ENCODE measurements at places on chromosomes 4 and X. TPM values are rescaled to one million over a fixed set of nuclear protein-coding genes. Genes with fewer than 3 reads are reported as not detected.

- no peaks in the 10 kb centered on the region for H3K27me3 ChIP-seq
- no peak for DNase-seq
- peaks cover 23% of the 10 kb centered on the region for H3K4me1 ChIP-seq
- H3K4me3 ChIP-seq: no peak overlapping the region
- peak overlapping the region; percentile 73 for H3K27ac ChIP-seq
- no peaks in the 10 kb centered on the region for H3K36me3 ChIP-seq
Observed at GRCh38 chrX:13790206-13791131, 26.4 kb downstream of the GPM6B start.

- peak within 1 kb of the TSS; percentile 47 for H3K4me3 ChIP-seq
- no peaks in the 10 kb centered on the region for H3K36me3 ChIP-seq
- DNase-seq: no peak
- H3K27ac ChIP-seq: no peak within 1 kb of the TSS
Observed at GRCh38 chr4:93828332-93828994, at the start of gene ATOH1. Gene ATOH1 (plus strand): TSS chr4:93828753. CDS start chr4:93828927, 174 bp downstream.

The CTAG1B gene
- not detected for total RNA-seq

The GLOD5 gene
- not detected for total RNA-seq

GRCh38 chr4:148443512-148444295, 1.5 kb upstream of the NR3C2 start:
- no peaks in the 10 kb centered on the region for H3K36me3 ChIP-seq
- peak overlapping the region; percentile 96 for H3K27ac ChIP-seq
- H3K27me3 ChIP-seq: no peaks in the 10 kb centered on the region
- peaks cover 18% of the 10 kb centered on the region for H3K4me1 ChIP-seq
- no peak for DNase-seq

The TXK gene
- 1.2 TPM for total RNA-seq

- no peaks in the 10 kb centered on the region for H3K27me3 ChIP-seq
- H3K4me1 ChIP-seq: no peaks in the 10 kb centered on the region
- no peaks in the 10 kb centered on the region for H3K36me3 ChIP-seq
Observed at GRCh38 chrX:37825215-37825842, 22.0 kb downstream of the DYNLT3 start.

- H3K27me3 ChIP-seq: no peaks in the 10 kb centered on the region
- no peak overlapping the region for H3K4me3 ChIP-seq
- no peak overlapping the region for H3K27ac ChIP-seq
- H3K4me1 ChIP-seq: no peaks in the 10 kb centered on the region
- DNase-seq: no peak
Observed at GRCh38 chr4:79663141-79663540, 255.1 kb upstream of the GK2 start.

- H3K4me1 ChIP-seq: no peaks in the 10 kb centered on the region
- H3K27ac ChIP-seq: no peak overlapping the region
- DNase-seq: no peak
- H3K4me3 ChIP-seq: no peak overlapping the region
- no peaks in the 10 kb centered on the region for H3K36me3 ChIP-seq
Observed at GRCh38 chr4:56512166-56512565, 6.6 kb downstream of the ARL9 start.

GRCh38 chr4:58679886-58680285, 1569.7 kb upstream of the IGFBP7 start:
- H3K4me3 ChIP-seq: no peak overlapping the region
- no peak for DNase-seq
- no peak overlapping the region for H3K27ac ChIP-seq
- H3K27me3 ChIP-seq: no peaks in the 10 kb centered on the region
- no peaks in the 10 kb centered on the region for H3K4me1 ChIP-seq
- H3K36me3 ChIP-seq: no peaks in the 10 kb centered on the region

The GPC3 gene
- total RNA-seq: 13.3 TPM

- H3K4me1 ChIP-seq: no peaks in the 10 kb centered on the region
- no peaks in the 10 kb centered on the region for H3K36me3 ChIP-seq
- H3K27me3 ChIP-seq: no peaks in the 10 kb centered on the region
- no peak overlapping the region for H3K4me3 ChIP-seq
- H3K27ac ChIP-seq: no peak overlapping the region
Observed at GRCh38 chr4:81538716-81539427, 67.2 kb upstream of the RASGEF1B start.

DNA sequence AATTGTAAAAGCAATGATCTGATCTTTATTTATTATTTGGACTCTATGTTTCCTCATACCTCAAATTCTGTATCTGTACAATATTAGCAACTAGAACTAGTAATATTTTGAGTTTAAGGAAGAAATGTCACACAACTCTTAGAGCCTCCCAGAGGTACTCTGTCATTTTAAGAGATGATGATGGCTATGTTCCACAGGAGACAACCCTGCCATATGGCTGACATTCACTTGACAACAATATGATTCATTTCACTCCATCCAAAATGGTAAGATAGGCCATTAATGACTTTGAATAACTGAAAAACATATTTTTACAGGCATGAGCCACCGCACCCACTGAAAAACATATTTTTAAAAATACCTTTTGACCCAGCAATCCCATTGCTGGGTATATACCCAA, 190.3 kb downstream of the MAML3 start:
- H3K4me3 ChIP-seq: no peak overlapping the region
- H3K36me3 ChIP-seq: no peaks in the 10 kb centered on the region

GRCh38 chr4:139575072-139575471, 19.1 kb upstream of the SETD7 start:
- no peaks in the 10 kb centered on the region for H3K27me3 ChIP-seq
- no peaks in the 10 kb centered on the region for H3K4me1 ChIP-seq
- no peak for DNase-seq
- no peaks in the 10 kb centered on the region for H3K36me3 ChIP-seq

The MAML3 gene
- 5.0 TPM for total RNA-seq

The HPGD gene
- 20.0 TPM for total RNA-seq

The CXCL11 gene
- not detected for total RNA-seq

- H3K27me3 ChIP-seq: no peaks in the 10 kb centered on the region
- no peaks in the 10 kb centered on the region for H3K36me3 ChIP-seq
- H3K4me3 ChIP-seq: no peak overlapping the region
- no peak overlapping the region for H3K27ac ChIP-seq
Observed at GRCh38 chr4:111618908-111619307, 526.3 kb upstream of the FAM241A start.

- H3K36me3 ChIP-seq: peaks cover 8% of the 10 kb centered on the region
- DNase-seq: peak; percentile 92
- peak within 1 kb of the TSS; percentile 63 for H3K4me3 ChIP-seq
- peaks cover 4% of the 10 kb centered on the region for H3K4me1 ChIP-seq
Observed at GRCh38 chrX:100636321-100636991, at the start of gene TSPAN6. Gene TSPAN6 (minus strand): TSS chrX:100636806. CDS start chrX:100636694, 112 bp downstream.

DNA sequence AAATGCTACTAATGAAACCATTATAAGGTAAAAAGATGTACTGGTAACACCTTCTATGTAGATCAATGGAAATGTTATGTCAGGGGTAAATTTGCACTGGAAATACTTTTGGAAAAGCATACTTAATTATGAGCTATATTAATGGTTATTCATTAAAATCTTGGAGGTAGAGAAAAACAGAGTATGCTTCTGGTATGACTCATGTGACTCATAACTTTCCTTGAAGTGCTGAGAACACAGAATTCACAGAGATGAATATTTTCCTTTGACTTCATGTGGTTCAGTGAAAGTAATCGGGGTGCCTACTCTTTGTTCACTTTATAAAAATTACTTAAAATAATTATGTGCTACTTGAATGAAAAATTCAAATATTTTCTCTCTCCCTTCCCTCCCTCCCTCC, 254.2 kb downstream of the KCTD8 start:
- no peaks in the 10 kb centered on the region for H3K36me3 ChIP-seq
- no peaks in the 10 kb centered on the region for H3K27me3 ChIP-seq
- no peak overlapping the region for H3K4me3 ChIP-seq
- no peaks in the 10 kb centered on the region for H3K4me1 ChIP-seq

DNA sequence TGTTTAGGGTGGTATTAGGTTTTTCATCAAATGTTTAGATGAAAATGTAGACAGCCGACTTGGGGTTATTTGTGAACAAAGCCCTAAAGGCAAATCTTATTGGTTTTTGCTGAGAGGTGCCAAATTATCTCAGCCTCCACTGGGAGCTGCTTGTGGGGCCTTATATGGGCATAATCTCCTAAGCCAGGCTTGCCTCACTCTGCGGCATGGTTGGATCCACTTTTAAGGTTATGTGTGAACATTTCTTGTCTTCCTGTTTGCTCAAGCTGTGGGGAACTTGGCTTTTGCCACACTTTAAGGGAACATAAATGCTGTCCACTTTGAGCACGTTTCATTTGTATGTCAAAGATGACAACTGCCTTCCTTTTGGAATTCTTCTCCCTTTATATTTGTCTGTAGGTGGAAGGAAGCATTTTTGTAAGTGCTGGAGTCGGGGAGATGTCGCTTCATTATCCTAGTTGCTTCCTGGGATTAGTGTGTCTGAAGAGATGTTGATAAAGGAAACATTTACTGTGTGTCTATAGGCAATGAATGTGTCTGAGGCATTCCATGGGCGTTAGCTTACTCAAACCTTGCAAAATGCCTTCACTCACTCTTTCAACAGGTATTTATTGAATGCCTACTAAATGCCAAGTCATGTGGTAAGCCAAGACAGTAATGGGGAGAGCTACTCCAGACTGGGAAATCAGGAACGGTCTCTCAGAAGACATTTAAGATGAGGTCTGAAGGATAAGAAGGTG, 78.3 kb downstream of the SLC9A6 start:
- H3K36me3 ChIP-seq: no peaks in the 10 kb centered on the region
- no peaks in the 10 kb centered on the region for H3K27me3 ChIP-seq
- no peak for DNase-seq
- H3K4me3 ChIP-seq: no peak overlapping the region
- H3K27ac ChIP-seq: peak overlapping the region; percentile 81

GRCh38 chr4:12036450-12036849, 607.8 kb upstream of the HS3ST1 start:
- H3K4me3 ChIP-seq: no peak overlapping the region
- no peaks in the 10 kb centered on the region for H3K36me3 ChIP-seq
- H3K27ac ChIP-seq: no peak overlapping the region

DNA sequence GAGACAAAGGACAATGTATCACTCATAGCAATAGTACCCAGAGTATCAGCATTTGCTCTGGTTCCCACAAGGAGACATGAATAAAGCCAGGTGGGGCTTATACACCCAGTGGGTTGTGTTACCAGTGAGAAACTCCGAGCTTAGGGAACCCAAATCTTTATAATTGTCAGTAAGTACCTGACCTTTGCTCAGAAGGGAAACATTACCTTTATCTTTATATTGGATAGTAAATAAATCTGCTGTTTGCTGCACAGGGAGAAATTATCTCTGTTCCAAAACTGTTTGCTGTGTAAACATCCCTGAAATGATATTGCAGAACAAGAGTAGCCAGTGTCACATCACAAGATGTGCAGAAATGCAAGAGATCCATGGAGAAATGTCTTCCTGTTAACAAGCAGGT, 12.1 kb upstream of the SLAIN2 start:
- DNase-seq: no peak
- no peaks in the 10 kb centered on the region for H3K27me3 ChIP-seq
- no peak overlapping the region for H3K4me3 ChIP-seq
- no peak overlapping the region for H3K27ac ChIP-seq

- H3K36me3 ChIP-seq: no peaks in the 10 kb centered on the region
- no peaks in the 10 kb centered on the region for H3K27me3 ChIP-seq
- peaks cover 25% of the 10 kb centered on the region for H3K4me1 ChIP-seq
- DNase-seq: peak; percentile 97
- H3K4me3 ChIP-seq: peak overlapping the region; percentile 99
Observed at GRCh38 chrX:1453951-1454785, 1.5 kb upstream of the ASMTL start.

DNA sequence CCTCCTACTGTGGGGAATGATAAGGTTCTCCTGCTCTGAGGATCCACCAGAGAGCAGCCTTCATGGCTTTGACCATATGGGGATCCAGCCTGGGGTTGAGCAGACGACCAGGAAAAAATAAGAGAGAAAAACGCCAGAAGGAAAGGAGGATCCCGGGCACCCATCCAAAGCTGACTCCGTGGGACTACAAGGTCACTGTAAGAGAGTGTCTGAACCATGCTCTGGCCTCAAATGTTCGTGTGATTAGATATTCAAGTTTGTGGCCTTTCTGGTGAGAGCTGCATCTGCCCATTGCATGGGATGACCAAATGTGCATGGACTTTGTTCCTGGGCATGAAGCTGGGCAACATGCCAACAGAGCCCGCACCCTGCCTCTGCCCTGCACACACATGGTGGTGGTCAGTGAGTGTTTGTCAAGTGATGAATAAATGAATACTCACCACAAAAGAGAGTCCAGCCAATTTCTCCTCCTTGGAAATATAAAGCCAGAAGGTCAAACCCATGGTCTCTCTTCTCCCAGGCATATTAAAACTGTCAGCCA, 346.0 kb upstream of the GATB start:
- no peaks in the 10 kb centered on the region for H3K27me3 ChIP-seq
- no peak overlapping the region for H3K27ac ChIP-seq
- peaks cover 42% of the 10 kb centered on the region for H3K4me1 ChIP-seq
- H3K36me3 ChIP-seq: no peaks in the 10 kb centered on the region

The CENPVL2 gene
- total RNA-seq: not detected

The DRP2 gene
- 0.80 TPM for total RNA-seq

DNA sequence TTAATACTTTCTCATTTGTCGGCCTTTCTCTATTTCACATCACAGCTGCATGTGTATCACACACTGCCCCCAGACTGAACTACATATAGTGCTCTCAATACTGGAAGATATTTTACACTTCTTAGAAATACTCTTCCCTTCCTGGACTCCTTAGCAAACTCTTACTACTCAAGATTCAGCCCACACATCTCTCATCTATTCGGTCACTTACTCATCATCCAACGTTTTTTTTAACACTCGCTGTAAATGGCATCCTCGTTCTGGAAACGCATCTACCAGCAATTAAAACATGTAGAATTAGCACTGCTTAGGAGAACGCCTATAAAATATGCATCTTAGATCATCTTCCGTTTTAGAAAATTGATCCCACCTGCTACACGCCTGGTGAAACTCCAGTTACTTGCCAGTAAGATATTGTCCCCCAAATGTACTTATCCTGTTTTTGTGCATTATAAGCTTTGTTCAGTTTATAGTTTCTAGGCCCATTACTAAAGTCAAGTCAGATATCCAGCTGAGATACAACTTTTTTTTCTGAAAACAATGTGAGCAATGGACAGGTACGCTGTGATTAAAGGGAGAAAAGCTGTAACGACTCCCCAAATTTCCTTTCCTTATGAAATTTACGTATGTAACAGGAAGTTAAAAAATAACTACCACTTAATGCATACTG, 1.0 kb downstream of the LRP2BP start:
- H3K4me1 ChIP-seq: peaks cover 42% of the 10 kb centered on the region
- H3K27me3 ChIP-seq: no peaks in the 10 kb centered on the region
- H3K27ac ChIP-seq: peak overlapping the region; percentile 100
- DNase-seq: no peak
- no peaks in the 10 kb centered on the region for H3K36me3 ChIP-seq

- no peak overlapping the region for H3K27ac ChIP-seq
- DNase-seq: no peak
- no peak overlapping the region for H3K4me3 ChIP-seq
- H3K4me1 ChIP-seq: no peaks in the 10 kb centered on the region
- H3K36me3 ChIP-seq: no peaks in the 10 kb centered on the region
Observed at GRCh38 chr4:73344106-73344505, 60.0 kb upstream of the ALB start.

DNA sequence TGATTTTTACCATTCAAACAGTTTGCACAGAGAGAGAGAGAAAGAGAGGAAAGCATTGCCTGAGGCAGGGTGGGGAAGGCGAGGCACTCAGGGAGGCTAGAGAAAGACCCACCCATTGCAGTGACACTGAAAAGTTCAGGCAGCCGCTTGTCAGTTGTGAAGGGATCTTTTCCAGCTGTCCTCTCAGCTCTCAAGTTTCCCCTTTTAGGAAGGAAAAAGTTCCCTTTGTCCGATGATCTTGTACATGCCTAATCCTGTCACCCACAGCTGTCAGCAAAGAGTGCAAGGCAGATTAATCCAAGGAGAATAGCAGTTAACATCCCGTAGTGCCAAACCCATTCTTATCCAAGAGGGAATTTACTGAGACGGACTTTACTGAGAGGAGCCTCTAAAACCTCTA, 255.0 kb downstream of the MAGEB5 start:
- H3K4me3 ChIP-seq: no peak overlapping the region
- H3K27me3 ChIP-seq: no peaks in the 10 kb centered on the region
- H3K36me3 ChIP-seq: no peaks in the 10 kb centered on the region
- no peaks in the 10 kb centered on the region for H3K4me1 ChIP-seq
- DNase-seq: no peak
- H3K27ac ChIP-seq: no peak overlapping the region

Measured in esophagus muscularis mucosa (tissue), 4 donors.